ENCODE measurements at places on chromosomes 11 and 22.

DNA sequence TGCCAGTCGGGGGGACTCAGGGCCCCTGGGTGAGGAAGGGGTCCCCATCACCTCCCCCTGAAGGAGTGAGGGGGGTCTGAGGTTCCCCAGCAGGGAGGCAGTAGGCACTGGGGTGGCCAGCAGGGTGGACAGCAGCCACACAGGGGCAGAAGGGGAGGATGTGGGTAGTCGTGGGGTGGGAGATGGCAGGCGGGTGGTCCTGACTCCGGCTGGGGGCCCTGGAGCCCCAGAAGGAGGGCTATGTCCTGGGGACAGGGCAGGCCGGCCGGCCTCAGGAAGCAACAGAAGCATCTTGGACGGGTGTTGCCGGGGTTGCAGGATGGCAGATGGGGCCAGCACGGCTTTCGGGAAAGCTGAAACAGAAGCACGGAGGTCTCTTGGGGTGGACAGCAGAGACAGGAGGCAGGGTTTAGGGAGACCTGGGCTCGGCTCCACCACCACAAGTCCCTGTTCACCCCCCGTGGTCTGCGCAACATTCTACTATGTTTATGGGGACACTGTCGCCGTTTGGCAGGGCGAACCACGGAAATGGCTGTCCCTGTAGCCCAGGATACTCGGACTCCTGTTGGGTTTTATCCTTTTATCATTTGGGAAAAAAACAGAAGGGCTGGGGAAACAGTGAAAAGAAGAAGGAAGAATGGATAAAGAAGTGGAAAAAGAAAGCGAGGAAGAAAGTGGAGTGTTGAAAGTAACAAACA lies 14.1 kb downstream of the VWCE start:
- no peak for DNase-seq

GRCh38 chr11:95682552-95682951 lies 107.0 kb downstream of the FAM76B start:
- peak; percentile 55 for DNase-seq

DNA sequence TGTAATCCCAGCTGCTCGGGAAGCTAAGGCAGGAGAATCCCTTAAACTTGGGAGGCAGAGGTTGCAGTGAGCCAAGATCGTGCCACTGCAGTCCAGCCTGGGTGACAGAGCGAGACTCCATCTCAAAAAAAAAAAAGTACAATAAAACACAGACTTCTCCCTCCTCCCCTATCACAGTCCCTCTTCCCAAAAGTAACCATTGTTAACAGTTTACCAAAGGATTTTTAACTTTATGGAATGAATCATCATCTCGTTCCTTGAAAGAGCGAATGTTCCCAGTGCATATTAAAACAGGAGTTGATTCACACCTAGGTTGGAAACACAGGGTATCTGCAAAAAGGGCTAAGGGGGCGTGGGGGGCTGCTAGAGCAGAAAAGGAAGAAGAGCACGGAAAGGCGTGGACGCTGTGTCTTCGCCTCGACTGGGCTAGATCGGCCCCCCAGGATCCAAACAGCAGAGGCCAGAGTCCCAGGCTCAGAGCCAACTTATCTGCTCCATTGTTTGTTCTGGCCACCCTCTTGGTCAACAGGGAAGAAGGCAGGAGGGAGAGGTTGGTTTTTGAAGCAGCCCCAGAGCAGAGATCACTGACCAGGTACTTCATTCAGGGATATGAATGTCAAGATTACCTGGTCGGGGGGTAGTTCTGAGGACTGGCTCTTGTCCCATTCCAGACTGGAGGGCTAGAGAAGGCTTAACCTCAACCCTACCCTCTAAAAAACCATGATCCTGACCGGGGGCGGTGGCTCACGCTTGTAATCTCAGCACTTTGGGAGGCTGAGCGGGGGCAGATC lies 2.1 kb upstream of the AHNAK start:
- no peak for DNase-seq

DNA sequence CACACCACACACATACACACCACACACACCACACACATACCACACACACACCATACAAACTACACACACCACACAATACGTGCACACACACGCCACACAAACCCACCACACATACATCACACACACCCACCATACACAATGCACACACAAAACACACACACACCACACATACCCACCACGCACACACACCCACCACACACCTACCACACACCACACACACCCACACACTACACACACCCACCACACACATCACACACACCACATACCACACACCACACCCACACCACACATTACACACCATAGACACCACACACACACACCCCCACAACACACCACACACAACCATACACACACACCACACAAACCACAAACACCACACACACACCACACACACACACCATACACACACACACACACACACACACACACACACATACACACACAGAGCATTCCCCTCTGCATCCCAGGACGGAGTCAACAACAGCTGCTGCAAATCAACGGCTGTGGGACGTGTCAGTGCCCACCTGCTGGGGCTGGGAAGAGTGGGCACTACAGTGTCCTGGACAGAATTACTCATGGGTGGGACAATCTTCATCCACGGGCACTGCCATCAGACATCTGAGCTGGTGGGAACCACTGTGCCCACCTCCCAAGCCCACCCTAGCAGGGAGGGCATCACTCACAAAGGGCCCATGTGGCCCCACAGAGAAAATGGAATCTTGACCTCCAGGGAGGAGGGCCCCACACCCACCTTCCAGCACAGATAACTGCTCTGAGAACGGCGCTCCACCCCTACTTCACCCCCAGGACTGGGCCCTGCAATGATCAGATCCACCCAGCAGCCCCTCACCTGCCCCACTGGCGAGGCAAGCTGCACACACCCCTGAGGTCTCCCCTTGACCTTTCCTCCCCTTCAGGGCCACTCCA lies 8.4 kb downstream of the TP53I11 start:
- DNase-seq = no peak

- peak; percentile 78 for DNase-seq
These were observed at the start of gene TCIRG1 for GRCh38 chr11:68038718-68039525. Gene TCIRG1, plus strand, starts transcription at chr11:68039025. Its CDS starts 2,247 bp downstream, at chr11:68041272.

GRCh38 chr22:47204002-47204979 lies 441.8 kb downstream of the TBC1D22A start:
- peak; percentile 4 for DNase-seq

DNA sequence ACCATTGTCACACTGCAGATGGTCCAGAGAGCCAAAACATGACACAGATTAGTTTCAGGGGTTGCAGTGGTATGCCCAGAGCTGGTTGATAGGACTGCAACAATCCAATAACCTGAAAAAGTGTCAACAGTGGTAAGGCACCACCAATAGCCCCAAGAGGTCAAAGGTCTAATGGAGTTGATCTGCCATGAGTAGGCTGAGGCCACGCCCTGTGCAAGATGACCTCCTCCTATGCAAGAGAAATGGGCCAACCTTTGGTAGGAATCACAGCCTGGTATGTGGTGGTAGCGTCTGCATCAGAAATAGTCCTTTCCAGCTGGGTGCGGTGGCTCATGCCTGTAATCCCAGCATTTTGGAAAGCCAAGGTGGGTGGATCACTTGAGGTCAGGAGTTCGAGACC lies 19.6 kb downstream of the GUCD1 start:
- no peak for DNase-seq
